ENCODE measurements at places on chromosomes 16 and 17.

DNA sequence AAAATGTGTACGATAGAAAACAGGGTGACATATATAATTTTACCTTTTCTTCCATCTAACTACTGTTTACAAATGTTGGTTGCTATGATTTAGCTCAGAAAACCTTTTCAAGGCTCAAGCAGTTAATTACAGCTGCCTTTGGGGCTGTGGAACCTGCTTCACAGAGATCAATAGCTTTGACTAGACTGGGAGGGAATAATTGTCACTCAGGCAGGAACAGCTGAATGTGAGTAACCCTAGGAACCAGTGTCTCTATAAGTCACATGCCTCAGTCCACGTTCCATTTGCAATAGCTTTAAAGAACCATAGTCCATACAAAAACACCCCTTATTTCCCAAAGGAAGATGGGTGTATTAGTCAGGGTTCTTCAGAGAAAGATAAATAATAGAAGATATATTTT lies 306.8 kb upstream of the ERCC4 start:
- no peak for DNase-seq

GRCh38 chr17:82859431-82860403 lies 19.9 kb upstream of the ZNF750 start:
- peak; percentile 68 for DNase-seq

DNA sequence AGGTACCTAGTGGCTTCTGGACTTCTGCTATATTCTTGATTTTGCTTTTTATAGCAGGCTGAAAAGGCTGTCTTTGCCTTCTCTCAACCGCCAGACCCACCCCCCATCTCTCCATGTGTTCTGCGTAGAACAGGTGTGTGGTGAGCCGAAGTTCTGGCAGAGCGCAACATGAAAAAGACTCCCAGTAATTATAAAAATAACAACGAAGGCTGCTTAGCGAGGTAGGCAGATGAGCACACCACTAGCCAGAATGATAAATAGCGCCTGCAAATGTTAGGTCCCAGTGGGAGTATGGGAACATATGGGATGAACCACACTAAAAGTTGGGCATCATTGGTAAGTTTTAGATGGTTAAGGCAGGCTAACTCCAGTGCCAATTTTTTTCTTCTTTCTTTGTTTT lies 14.0 kb upstream of the RBFOX1 start:
- no peak for DNase-seq

- DNase-seq = no peak
These were observed 64.3 kb upstream of the RBL2 start for GRCh38 chr16:53369921-53370320.

- no peak for DNase-seq
These were observed 8.9 kb upstream of the TCF25 start for GRCh38 chr16:89864527-89864820.

GRCh38 chr17:10428781-10429180 lies 7.0 kb upstream of the MYH8 start:
- no peak for DNase-seq

DNA sequence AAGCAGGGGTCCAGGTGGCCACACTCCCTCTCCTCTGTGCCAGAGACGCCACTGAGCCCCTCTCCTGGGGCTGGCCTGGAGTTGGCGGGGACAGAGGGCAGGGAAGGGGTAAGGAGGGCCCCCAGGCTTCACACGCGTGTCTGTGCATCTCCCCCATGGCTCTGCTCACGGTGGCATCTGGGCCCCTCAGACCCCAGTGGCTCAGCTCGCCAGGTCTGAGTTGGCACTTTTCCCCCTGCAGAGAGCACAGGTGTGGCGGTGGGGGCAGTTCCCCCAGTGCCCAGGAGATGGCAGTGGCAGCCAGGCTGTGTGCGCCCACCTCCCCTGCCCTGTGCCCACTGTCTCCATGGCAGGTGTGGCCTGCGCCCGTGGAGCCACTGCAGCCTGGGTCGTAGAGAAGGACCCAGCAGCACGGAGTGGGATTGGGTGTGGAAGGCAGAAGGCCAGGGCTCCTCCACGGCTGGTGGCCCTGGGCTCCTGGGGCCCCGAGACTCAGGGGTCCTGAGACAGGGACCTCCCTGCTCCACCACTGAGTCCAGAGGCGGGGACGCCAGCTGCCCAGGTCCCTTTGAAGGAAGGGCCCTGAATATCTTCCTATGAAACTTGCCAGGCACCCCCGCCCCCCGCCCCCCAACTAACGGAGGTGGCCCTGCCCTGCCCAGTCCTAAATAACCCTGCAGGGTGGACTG lies 4.3 kb upstream of the APRT start:
- DNase-seq = peak; percentile 92

- no peak for DNase-seq
These were observed 36.1 kb upstream of the ZCCHC14 start for GRCh38 chr16:87528690-87529579.

GRCh38 chr16:79329166-79329521 lies 271.4 kb downstream of the MAF start:
- no peak for DNase-seq

- peak; percentile 51 for DNase-seq
These were observed 42.0 kb downstream of the WNT3 start for GRCh38 chr17:46776298-46777005.

DNA sequence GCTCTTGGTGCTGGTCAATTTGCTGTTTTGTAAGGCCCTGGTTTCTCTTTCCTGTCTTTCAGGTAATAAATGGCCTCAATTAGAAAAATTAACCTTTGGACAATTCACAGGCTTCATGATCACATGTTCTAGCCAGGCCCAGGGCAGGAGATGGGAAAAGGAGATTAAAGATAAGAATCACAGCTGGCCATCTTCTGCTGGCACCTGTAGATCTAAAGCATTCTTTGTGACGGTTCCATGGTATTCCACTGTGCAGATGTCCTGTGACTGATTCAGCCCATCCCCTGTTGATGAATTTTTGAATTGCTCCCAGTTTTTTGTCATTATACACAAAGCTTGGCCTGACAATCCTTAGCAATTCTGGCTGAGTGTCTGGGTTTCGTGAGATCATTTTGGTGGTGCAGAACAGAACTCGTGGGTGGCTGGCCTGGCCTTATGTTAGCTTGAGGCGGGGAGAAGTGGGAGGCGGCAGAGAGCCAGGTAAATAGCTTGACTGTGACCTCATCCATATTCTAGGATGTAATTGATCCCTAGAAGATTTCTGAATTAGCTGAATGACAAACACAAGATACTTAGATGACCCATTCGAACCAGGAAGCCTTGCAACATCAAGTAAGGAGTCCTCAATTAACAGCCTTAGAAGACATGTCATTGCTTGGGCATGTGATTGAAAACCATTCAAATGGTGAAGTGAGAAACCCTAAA lies 14.1 kb downstream of the TMC5 start:
- DNase-seq = no peak

DNA sequence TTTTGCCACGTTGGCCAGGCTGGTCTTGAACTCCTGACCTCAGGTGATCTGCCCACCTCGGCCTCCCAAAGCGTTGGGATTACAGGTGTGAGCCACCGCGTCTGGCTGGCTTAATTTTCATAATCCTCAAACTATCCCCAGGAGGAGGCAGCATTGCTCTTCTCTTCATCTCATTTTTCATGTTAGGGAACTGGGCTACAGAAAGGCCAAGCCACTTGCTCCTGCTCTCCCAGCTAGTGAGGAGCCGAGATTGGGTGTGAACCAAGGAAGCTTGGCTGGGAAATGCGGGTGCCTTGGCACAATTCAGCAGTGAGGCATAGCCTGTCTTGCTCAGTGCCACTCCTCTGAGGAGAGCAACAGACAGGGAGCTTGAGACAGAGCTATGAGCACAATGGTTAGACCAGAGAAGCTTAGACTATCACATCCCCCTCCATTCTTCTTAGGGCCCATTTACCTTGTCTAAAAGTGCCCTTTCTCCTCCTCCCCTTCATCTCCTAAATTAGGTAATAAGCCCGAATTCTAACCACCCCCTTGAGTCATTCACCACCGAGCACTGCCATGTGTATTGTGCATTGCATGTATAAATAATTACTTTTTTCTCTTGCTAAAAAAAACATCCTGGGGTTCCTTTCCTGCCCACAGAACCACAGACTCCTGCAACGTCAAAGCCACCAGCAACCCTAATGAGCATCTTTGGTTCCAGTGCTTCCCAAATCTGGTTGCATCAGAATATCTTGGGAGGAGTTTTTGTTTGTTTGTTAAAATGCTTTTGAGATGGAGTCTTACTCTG lies 20.0 kb upstream of the KIF19 start:
- DNase-seq = no peak

GRCh38 chr17:74579900-74580299 lies 12.2 kb downstream of the CD300LD start:
- no peak for DNase-seq
